Lower lobe of right lung (tissue), 2 donors: ENCODE measurements at places on chromosomes 7 and 10. TPM values are rescaled to one million over a fixed set of nuclear protein-coding genes. Genes with fewer than 3 reads are reported as not detected.

Gene TMEM176B
- total RNA-seq: 69.4 TPM

Gene CLDN12
- 34.7 TPM for total RNA-seq

Gene LRIT1
- not detected for total RNA-seq

Gene WNT8B
- 0.18 TPM for total RNA-seq

- no peak for DNase-seq
Observed at GRCh38 chr7:41328544-41328943, 374.3 kb downstream of the INHBA start.

GRCh38 chr10:76037531-76038155, 606.2 kb downstream of the LRMDA start:
- DNase-seq: no peak

GRCh38 chr10:1519391-1519790, 217.9 kb downstream of the ADARB2 start:
- no peak for DNase-seq

DNA sequence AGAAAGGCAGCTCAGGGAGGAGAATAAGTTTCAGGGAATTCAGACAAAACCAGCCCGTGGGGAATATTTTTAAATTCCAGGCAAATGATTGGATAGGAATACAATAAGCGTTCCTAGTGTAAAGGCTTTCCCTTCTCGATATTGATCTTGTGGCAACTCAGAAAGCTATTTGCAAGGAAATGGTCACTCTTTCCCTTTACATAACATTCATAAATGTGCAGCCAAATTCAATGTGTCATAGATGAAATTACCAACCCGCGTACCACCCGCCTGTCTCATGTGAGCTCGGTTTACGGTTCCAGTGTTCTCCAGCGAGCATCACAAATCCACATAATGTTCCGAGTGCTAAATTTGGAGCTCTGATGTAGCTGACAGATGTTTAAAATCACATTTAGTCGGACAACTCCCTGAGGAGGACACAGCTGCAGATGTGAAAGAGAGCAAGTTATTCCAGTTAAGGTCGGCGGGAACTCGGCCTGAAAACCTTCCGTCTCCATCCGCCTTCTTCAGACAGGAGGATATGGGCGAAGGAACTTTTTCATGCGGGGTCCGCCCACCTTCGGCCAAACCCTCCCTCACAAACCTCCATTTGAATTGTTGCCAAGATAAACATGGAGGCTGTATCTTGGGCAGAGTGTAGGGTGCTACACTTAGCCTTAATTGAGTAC, 327.0 kb downstream of the RNLS start:
- no peak for DNase-seq

DNA sequence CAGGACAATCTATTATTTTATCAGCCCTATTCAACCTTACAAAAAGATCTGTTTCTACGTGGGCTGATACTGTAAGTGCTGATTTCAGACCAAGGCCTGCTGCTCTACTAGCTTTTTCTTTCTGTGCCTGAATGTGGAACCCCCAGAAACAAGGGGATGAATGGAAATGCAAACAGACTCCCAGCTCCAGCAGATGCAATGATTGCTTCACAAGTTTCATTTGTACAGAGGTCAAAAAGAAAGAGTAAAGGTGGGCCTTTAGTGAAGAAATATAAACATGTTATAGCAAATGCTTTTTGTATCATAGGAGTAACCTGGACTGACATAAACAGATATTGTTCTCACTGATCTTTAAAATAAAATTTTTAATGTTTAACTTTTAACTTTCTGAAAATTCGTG, 130.2 kb upstream of the SLC25A13 start:
- no peak for DNase-seq

- no peak for DNase-seq
Observed at GRCh38 chr7:147756300-147756699, 834.3 kb upstream of the C7orf33 start.

DNA sequence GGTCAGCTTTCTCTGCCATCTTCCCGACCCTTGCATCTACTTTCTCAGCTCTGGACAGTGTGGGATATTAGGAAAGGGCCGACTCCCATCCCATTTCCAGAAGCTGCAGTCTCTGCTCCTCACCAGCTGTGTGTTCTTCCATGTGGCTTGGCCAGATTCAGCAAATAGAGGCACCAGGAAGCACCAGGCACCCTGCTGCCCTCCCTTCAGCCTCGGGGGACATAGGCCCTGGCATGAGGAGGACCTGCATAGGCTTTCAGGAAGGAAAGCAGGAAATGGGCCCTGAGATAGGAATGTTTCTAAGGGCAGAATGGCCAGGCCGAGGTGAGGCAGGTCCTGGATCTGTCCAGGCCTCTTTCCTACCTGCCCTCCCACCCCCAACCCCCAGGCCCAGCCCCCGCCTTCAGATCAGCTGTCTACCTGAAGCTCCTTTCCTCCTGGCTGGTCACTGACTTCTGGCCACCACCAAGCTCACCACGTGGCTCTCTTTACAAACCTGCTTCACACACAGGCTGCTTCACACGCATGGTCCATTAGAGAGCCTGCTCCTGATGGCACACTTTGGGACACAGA, 27.5 kb upstream of the PURB start:
- no peak for DNase-seq
